ENCODE measurements at places on chromosomes 4 and X. TPM values are rescaled to one million over a fixed set of nuclear protein-coding genes. Genes with fewer than 3 reads are reported as not detected.

GRCh38 chrX:103356130-103356798 lies at the start of gene TCEAL9:
TCEAL9 (plus strand) TSS chrX:103356506; CDS start chrX:103357685, 1,179 bp downstream.
- no peak for DNase-seq

- no peak for DNase-seq
Measured at GRCh38 chr4:11765849-11766453, 337.3 kb upstream of the HS3ST1 start.

GRCh38 chr4:156781852-156782251 lies 189.7 kb downstream of the PDGFC start:
- DNase-seq, result no peak

DNA sequence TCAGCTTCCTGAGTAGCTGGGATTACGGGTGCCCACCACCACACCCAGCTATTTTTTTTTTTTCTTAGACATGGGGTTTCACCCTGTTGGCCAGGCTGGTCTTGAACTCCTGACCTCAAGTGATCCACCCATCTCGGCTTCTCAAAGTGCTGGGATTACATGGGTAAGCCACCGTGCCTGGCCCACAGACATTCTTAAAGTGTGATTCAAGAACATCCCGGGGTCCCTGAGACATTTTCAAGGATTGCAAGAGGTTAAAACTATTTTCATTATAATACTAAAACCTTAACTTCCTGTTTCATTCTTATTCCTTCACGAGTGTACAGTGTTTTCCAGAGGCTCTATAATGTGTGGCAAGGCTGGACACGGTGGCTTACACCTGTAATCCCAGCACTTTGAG lies 318.7 kb downstream of the CAMK2D start:
- no peak for DNase-seq

DNA sequence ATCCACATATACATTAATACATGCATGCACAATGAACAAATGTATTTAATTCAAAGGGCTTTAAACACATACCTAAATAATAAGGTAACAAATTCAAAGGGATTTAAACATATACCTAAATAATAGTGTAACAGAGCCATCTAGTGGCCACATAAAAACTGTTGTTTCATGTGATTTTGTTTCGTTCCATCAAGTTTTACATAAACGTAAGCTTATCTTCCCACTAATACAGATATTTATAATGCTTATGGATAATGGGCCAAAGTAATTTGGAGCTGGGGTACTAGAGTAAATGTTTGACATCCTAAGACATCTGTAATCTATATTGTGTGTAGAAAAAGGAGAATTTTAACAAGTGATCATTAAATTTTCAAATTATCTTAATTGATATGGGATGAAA lies 82.3 kb downstream of the PRSS12 start:
- no peak for DNase-seq

DNA sequence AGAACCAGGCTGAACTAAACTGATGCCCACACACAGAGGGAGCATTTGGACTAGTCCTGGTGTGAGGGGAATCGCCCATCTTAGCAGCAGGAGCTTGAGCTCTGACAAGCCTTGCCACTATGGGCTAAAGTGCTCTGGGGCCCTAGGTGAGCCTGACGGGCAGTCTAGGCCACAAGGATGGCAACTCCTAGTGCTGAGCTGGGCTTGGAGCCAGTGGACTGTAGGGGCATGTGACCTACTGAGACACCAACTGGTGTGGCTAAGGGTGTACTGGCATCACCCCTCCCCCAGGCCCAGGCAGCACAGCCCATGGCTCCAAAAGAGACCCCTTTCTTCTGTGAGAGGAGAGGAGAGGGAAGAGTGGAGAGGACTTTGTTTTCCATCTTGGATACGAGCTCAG lies 14.5 kb downstream of the CENPU start:
- DNase-seq, result no peak

DNA sequence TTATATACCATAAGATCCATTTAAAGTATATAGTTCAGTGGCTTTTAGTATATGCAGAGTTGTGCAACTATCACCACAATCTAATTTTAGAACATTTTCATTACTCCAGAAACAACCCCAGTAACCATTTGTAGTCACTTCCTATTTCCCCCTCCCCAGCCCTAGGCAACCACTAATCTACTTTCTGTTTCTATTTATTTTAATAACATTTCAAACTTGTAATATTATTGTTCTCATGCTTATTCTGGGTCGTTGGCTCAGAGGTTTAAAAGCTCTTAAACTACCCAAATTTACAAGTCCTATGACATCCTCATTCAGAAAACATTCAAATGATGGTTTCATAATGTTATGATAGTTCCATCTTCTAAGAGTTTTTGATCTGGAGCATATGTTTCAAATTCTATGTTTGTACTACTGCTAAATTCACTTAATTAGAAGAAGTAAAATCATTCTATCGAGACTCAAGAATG lies 18.4 kb downstream of the XIAP start:
- DNase-seq, result no peak

- no peak for DNase-seq
Measured at GRCh38 chr4:126583509-126583908, 1049.2 kb upstream of the INTU start.

DNA sequence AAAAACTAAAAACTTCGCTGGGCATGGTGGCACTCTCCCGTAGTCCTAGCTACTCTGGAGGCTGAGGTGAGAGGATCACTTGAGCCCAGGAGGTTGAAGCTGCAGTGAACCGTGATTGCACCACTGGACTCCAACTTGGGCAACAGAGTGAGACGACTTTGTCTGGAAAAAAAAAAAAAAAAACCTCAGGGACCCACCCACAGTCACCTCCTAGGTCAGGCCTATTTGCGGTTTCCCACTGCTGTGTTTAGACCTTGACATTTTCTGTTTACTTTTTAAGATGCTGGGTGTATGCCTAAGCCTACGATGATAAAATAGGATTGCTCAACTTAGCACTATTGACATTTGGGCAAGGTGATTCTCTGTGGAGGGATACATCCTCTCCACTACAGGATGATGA lies 197.4 kb upstream of the TBL1X start:
- no peak for DNase-seq

DNA sequence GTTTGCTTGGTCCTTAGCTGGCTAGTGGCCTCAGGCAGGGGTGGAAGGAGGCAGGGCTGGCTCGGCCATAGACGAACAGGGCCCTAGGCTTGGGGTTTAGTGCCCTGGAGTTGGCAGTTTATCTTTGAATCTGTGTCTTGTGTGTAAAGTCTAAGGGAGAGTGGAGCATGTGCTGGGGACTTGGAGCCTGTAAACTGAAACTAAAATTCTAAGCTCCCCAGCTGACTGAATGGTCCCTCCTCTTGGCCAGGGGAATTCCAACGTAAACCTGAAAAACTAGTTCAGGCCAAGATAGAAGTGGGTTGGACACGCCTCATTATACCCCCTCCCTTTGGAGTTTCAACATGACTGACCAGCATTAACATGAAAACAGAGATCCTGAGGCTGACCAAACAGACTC lies 46.1 kb upstream of the GPR78 start:
- DNase-seq, result peak; percentile 75

DNA sequence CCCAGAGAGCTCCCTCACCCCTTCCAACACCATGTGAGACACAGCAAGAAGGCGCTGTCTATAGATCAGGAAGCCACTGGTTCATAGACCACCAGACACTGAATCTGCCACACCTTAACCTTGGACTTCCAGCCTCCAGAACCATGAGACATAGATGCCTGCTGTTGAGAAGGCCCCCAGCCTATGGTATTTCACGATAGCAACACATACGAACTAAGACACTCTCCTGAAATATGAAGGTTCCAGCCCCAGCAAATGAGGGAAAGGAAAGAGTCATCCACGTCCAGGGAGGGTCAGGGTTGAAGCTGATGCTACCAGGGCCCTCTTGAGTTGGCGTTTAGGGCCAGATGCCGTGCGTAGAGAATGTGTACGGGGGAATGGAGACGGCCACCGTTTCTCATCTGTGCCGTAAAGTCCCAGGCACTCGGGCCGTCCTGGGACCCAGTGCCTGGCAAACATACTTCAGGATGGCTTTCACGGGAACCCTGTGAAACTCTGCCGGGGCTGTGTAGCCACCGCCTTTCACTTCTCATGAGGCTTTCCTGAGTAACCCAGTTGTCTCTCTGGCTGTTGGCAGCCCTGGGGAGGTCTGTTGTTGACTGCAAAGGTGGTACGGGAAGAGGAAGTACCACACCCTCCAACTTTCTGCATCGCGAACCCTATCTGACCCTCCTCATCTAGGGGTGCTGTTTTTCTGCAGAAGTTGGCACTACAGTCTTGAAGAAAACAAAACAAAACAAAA lies 17.7 kb upstream of the P2RY8 start:
- DNase-seq, result no peak

GRCh38 chrX:101108284-101108683 lies 10.3 kb downstream of the CENPI start:
- DNase-seq, result no peak

DNA sequence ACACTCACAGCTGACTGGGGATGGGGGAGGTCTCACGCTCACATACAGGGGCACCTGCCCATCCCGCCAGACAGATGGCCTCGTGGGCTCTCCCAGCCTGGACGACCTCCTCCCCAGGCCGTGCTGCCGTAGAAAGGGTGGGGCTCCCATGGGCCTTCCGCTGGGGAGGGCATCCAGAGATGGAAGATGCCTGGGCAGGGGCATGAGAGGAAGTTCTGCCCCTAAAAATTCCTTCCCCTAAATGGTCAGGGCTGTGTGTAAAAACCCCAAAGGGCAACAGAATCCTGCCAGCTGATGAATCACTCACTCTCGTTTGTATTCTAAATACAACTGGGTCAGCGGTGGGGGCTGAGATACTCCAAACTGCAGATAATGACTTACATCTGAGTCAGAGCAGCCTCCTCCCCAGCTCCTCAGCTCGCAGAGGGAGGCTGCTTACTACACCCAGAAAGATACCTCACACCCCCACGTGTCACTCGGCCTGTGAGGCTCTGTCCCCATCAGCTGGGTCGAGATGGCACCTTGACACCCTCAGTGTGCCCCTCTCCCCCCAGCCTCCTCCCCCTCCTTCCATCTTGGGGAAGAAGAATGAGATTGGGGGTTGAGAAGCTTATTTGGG lies 10.1 kb downstream of the WDR1 start:
- no peak for DNase-seq

DNA sequence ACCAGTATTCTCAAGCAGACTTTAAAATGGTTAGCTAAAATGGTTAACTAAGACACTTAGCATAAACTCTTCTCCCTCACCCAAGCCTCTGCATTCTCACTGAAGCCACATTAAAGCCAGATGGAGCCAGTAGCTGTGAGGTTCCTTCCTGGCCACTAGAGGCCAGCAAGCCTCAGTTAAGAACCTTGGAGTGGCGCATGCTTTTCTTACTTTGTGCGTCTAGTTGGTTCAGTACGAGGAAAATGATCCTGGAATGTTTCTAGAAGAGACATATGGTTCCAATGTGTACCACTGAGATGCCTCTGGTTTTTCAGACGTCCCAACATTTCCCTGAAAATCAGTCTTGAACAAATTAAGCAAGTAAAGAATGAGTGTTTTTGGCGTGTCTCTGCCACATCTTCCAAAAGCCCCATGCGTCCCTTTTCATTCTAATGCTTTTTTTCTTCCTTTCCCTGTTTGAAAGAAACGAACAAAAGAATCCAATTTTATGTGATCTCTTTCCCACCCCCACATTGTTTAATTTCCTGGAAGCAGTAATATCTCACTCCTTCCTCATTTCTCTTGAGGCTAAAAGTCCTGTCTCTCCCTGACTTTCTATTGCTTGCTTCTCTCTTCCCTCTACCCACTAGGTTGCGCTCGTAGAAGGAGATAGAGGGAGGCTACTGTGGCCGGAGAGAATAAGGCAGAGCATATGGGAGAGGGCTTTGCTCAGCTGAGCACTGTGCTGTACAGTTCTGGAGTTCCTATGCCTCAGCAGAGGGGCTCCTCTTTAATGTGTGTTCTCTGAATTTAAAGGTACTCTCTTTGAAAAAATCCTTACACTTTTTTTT lies 82.9 kb upstream of the TAB3 start:
- no peak for DNase-seq

DNA sequence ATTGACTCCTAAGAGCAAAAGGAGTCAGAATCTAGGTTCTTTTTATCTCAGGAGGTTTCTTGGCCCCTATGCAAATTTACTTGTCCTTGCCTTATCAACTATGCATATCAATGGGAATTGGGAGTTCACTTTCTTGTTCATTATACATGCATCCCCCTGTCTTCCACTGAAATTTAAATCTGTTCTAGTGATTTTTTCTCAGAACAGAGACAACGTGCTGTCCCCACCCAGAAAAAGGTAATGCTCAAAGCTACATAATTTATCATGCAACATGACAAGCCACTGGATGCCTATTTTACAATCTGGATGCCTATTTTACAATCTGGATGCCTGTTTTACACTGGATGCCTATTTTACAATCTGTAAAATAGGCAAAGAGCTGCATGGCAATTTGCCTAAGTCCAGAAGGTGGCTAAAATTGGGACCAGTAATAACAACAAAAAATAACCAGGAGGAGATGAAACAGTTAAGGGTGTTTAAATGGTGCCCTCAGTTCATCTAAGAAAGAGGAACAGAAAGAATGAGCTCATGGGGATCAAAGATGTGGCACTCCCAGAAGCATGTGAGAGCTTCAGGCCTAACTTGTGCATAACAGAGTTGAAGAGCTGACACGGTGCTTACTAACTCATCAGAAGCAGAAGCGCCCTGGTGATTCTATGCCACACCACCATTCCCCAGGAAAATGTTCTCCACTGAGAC lies 537.8 kb upstream of the BOD1L1 start:
- DNase-seq, result no peak

DNA sequence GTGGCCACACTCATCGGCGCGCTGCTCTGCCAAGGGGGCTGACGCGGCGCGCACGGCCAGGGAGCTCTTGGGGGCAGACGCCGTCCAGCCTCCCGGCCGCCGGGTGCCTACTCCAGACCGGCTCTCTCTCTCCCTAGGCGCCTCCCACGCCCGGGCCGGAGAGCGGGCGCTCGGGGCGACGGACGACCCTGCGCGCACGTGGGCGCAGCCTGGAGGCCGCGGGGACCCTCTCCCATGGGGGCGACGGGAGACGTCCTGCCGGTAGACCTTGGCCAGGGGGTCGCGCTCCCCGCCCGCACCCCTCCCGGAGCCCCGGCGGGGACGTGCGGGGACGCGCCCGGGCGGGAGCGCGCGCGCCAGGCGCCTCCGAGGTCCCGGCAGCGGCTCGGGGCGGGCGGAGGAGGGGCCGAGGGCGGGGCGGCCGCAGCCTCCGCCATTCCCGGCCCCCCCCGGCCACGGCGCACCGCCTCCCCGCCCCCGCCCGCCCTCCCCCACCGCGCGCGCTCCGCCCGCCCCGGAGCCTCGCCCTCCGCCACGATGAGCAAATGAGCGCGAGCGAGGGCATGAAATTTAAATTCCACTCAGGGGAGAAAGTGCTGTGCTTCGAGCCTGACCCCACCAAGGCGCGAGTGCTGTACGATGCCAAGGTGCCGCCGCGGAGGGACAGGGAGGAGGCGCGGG lies at the start of gene MSL3:
Gene MSL3, plus strand, starts transcription at position 519 of the 681 bp plus-strand sequence. Its CDS starts 27 bp downstream, at position 546.
- DNase-seq, result peak; percentile 18

Gene CWH43
- polyA plus RNA-seq, result 8.0 TPM

Gene DMD
- 15.4 TPM for polyA plus RNA-seq

Gene FAM47A
- not detected for polyA plus RNA-seq

Gene SLC10A6
- 0.08 TPM for polyA plus RNA-seq

Gene FAAH2
- polyA plus RNA-seq, result 13.5 TPM

Gene PNCK
- polyA plus RNA-seq, result 5.6 TPM

Gene SULT1B1
- polyA plus RNA-seq, result 0.88 TPM

Gene PDE6B
- polyA plus RNA-seq, result 38.2 TPM

Gene BMX
- 0.31 TPM for polyA plus RNA-seq

Gene ERVMER34-1
- 4.8 TPM for polyA plus RNA-seq
